Stimulated activated CD4-positive, alpha-beta T cell treated with anti-CD3 and anti-CD28 coated beads, TNF-alpha, amount 100 ng/mL, for 4 hours (primary cell): ENCODE measurements at places on chromosomes 6 and 20.

DNA sequence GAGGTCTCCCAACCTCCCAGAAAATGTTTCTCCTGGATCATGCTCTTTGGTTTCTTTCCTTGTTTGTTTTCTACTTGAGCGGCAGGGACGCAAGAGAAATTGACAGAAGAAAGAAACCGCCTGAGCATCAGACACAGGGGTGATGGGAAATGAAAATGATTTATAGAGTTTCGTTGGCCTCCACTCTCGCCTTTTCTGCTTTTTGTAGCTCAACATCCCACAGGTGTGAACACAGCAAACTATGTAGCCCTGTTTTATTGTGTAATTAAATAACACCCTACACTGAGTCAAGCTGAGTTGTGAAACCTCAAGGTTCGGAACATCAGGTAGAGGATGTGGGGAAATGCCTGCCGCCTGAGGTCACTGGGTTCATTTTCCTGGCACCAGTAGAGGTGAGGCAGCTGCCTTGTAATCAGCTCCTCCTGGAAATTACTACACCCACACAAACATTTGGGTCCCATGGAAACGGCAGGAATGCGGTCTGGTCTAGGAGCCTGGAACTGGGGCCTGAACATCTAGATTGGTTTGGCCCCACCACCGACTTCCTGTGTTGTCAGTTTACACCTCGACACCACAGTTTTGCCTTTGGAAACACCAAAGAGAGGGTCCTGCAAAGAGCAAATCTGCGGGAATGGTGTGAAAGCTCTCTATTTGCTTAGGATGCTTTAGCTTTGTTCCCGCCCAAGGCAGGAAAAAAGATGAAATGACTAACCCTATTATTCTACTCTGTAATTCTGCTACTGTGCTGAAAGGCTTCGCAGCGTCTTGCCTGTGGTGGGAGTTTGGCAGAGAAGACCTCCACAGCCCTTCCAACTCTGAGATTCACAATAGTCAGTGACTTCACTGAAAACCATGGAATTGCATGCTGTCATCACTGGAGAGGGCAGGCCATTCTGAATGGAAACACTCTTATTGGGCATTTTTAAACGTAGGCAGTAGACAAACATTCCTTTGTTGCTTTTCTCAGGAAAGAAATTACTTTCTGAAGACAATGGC, 53.0 kb downstream of the ADAT2 start:
- no peak for DNase-seq

GRCh38 chr6:3348821-3349220, 90.1 kb downstream of the PSMG4 start:
- DNase-seq, result no peak

DNA sequence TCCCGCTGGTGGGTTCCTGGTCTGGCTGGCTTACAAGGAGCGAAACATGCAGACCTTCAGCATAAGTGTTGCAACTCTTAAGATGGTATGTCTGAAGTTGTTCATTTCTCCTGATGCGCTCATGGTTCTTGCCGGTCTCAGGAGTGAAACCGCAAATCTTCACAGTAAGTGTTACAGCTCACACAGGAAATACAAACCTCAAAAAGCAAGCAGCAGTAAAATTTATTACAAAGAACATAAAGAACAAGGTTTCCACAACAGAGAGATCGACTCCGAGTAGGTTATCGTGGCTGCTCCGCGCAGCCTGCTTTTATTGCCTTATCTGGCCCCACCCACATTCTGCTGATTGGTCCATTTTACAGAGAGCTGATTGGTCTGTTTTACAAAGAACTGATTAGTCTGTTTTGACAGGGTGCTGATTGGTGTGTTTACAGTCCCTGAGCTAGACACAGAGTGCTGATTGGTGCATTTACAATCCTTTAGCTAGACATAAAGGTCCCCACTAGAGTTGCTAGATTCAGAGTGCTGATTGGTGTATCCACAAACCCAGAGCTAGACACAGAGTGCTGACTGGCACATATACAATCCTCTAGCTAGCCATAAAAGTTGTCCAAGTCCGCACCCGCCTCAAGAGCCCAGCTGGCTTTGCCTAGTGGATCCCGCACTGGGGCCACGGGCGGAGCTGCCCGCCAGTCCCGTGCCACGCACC, 39.2 kb downstream of the TRIM27 start:
- peak; percentile 9 for DNase-seq

DNA sequence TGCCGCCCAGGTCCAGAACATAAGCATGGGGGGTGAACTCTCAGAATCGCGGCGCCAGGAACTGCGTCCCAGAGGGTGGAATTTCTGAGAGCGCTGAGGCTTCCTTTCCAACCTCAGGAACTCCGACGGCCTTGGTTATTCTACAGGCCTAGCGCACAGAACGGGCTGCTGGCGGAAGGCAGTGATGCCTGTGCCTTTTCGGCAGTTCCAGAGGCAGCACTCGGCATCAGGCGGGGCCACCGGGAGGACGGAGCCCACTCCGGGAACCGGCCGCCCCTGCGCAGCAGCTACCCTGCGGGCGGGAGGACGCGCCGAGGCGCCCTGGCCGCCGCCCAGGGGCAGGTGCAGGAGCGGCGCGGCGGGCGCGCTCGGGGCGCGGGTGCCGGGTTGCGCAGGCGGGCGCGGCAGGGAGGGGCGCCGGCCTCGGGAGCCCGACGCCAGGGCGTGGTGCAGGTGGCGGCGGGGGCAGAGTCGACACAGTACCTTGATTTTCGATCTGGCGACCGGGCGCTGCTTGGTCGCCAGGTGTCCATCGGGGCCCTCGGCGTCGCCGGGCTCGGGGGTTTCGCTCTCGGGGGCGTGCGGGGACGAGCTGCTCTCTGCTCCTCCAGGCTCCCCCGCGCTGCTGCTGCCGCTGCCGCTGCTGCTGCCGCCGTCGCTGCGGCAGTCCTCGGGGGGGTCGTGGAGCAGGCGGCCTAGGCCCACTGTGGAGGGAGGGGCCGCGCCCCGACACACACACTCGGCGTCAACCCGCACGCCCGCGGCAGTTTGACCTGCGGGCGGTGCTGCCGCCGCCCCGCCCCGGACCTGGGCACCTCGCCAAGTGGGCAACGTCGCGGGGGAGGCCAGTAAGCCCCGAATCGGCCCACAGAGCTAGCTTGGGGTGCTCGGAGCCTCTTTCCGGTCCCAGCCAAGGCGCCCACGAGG, 1.3 kb downstream of the OVOL2 start:
- no peak for DNase-seq

DNA sequence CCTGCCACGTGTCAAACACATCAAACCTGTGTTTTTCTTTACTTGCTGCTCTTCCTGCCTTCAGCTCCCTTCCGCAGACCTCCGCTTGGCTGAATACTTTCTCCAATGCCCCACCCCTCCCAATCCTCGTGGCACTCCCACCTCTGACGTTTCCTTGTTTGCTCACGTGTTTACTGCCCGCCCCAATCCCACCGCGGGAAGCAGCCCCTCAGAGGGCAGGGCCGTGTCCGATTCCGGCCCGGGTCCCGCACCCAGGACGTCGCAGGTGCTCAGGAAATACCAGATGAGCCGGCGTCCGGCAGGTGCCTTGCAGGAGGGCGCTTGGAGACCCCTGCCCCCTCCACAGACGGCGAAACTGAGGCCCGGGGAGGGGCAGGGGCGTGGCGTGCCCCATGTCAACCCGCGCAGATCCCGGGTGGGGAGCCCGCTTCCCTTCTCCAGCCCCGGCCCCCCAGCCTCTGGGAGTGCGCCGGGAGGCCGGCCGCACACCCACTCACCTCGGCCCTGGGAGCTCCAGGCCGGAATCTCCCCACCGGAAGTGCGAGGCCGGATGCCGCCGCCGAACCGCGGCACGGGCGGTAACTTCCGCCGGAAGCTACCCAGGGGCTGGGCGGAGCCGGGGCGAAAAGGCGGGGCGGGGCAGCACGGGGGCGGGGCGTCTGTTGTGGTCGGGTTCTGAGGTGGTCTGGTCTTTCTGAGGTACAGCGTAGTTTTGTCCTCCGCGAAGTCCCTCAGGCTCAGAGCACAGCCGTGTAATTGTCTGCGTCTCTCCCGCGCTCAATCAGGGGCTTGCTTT, 42.3 kb downstream of the ELMO2 start:
- peak; percentile 68 for DNase-seq

DNA sequence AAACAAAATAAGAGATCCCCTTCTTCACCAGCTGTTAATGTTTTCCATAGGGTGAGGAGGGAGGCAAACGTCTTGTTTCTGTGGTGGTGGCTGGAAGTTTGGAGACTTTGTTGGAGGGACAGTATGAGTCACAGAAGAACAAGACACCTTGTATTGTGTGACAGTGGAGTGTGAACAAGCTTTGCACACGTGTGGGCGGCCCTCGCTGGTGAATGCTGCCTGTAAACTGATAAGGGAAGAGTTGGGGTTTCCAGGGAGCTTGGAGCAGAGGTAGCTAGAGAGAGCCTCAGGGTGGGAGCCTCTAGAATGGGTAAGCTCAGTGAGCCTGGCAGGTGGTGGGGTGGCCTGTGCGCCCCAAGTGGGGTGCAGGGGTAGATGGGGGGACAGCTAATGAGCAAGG, 78.3 kb downstream of the ZDHHC14 start:
- no peak for DNase-seq

- no peak for DNase-seq
Measured at GRCh38 chr6:54335871-54336270, 27.6 kb downstream of the TINAG start.

DNA sequence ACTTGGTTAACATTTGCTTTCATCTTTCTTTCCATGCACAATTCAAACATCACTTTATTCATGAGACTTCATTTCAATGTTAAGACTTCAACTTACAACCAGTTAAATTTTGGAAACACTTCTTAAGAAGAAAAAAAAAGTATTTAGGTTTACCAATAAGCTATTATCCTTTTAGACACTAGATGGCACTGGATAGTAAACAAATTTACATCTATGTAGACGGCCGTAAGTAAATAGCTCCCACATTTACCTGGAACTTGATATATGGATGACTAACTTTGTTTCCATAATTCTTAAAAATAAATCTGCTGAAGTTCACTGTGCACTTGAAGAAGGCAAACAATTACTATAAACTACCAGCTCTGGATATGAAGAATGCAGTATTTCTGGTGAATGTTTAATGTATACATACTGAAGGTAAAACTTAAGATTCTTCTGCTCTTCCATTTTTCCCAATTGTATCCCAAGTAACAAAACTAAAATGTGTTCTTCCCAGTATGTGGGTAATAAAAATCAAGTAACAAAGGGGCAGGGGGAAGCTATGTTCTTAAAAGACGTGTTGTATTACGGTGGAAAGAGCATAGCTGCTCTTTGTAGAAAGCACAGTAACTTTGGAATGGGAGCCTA, 130.6 kb upstream of the C6orf118 start:
- DNase-seq, result no peak

GRCh38 chr6:107977283-107977682, 19.3 kb upstream of the SEC63 start:
- no peak for DNase-seq

DNA sequence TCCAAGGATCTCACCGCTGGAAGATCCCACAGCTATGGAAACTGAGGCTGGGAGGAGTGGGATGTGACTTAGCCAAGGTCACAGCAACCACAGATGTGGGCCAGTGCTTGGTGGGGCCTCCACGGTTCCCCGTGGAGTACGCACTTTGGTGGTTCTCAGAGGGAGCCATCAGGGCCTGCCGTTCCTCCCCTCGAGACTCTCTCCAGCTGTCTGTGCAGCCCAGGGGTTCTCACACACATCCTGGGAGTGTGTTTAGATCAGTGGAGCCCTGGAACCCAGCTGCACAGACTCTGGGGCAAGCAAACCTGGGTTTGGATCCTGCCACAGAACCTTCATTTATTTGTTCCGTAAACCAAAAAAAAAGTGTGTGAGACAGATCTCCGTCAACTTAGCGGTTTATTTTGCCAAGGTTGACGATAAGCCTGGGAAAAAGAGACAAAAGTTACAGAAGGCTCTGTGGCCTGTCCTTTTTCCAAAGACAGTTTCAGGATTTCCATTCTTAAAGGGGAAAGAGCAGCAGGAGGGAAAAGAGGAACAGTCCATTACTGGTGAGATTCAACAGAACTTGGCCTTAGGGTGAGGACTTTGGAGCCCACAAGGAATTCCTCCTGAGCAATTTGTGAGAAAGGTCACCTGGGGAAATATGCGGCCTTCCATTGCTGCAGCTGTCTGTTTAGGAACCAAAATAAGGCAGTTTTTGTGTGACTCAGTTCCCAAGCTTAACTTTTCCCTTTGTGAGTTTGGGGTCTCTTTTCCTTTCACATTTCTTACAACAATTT, 13.6 kb upstream of the MYMX start:
- DNase-seq, result no peak
